RPMI8226 (cell line): ENCODE measurements at places on chromosomes 2 and 18.

GRCh38 chr2:68278169-68278568, 25.8 kb upstream of the PPP3R1 start:
- no peak for DNase-seq

GRCh38 chr18:9364242-9364641, 29.7 kb downstream of the TWSG1 start:
- DNase-seq = no peak

- DNase-seq = no peak
These were observed 52.9 kb downstream of the SFT2D3 start for GRCh38 chr2:127754186-127754585.

- no peak for DNase-seq
These were observed 65.3 kb upstream of the DNER start for GRCh38 chr2:229779650-229780049.

GRCh38 chr2:76472946-76473345, 762.2 kb upstream of the GCFC2 start:
- no peak for DNase-seq

- DNase-seq = no peak
These were observed 60.6 kb upstream of the ACTR3 start for GRCh38 chr2:113829270-113829669.
